ENCODE measurements at places on chromosomes 11 and 22. TPM values are rescaled to one million over a fixed set of nuclear protein-coding genes. Genes with fewer than 3 reads are reported as not detected.

IGLL5 gene
- not detected for total RNA-seq

TRIM51 gene
- total RNA-seq = not detected

MIOX gene
- under 0.01 TPM for total RNA-seq

PRRG4 gene
- total RNA-seq = 0.33 TPM

DGCR6 gene
- total RNA-seq = 0.51 TPM

MS4A2 gene
- total RNA-seq = not detected

OR51E2 gene
- not detected for total RNA-seq

SLC22A8 gene
- not detected for total RNA-seq

LIN7C gene
- 58.6 TPM for total RNA-seq

SIK3 gene
- total RNA-seq = 22.8 TPM

GAB4 gene
- not detected for total RNA-seq

OR52E6 gene
- total RNA-seq = not detected

ART1 gene
- total RNA-seq = not detected

SCGB1C1 gene
- not detected for total RNA-seq

TENM4 gene
- 48.4 TPM for total RNA-seq

KRTAP5-11 gene
- not detected for total RNA-seq

FAT3 gene
- 16.2 TPM for total RNA-seq

APOL4 gene
- total RNA-seq = 2.0 TPM

ZNF280B gene
- 0.33 TPM for total RNA-seq

LMO2 gene
- total RNA-seq = 0.51 TPM

RAB38 gene
- total RNA-seq = 10.1 TPM

ADM2 gene
- 5.8 TPM for total RNA-seq

INPP5J gene
- total RNA-seq = 0.26 TPM

OR4D5 gene
- not detected for total RNA-seq

SCN2B gene
- 4.9 TPM for total RNA-seq

TUB gene
- total RNA-seq = 9.6 TPM

SGSM1 gene
- total RNA-seq = not detected

RFPL3 gene
- total RNA-seq = not detected

TRIM77 gene
- total RNA-seq = not detected

POU2F3 gene
- not detected for total RNA-seq

SPTBN2 gene
- total RNA-seq = 0.51 TPM

Data from fibroblast of lung (primary cell).